ENCODE measurements at places on chromosomes 7 and 10.
A peak's percentile ranks its signal among the peaks of the same experiment; 100 is the strongest.

DNA sequence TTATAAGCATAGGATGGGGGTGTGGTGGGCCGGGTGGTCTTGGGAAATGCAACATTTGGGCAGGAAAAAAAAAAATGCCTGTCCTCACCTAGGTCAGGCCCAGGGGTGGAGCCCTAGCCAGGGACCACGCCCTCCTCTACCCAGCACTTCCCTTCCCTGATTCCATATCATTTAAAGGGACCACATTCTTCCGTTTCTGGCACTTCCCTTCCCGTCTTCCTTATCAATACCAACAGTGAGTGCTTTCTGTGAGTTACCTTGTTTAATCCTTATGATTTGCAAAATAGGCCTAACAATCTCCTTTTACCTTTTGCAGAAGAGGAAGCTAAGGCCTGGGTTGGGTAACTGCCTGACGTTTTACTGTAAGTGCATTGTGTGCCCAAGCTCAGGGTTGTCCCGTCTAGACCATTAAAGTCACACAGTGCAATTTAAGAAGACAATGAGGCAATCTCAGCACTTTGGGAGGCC, 16.7 kb upstream of the C10orf95 start:
- DNase-seq, result no peak

GRCh38 chr7:55092186-55092974, 73.6 kb downstream of the EGFR start:
- DNase-seq, result no peak

DNA sequence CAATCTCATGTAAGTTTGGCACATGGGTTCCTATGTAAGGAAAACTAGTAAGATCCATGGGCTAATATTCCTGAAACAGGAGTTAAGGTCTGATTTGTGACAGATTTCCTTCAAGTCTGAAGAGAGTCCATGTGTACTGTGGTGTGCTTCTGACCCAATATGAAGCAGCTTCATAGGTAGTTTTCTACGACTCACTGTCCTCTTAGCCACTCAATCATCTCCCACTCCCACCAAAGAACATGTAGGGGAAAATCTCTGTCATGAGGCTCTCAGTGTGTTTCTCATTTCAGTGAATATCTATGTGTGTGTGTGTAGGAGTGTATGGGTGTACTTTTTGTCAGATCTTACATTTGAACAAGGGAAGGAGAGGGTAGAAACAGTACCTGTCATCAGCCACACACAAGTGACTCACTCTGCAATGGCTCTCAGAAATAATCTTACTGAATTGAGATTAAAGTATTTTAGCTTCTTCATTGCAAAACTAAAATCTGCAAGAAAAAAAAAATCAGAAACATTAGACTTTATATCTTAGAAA, 31.1 kb downstream of the RELN start:
- DNase-seq, result no peak

DNA sequence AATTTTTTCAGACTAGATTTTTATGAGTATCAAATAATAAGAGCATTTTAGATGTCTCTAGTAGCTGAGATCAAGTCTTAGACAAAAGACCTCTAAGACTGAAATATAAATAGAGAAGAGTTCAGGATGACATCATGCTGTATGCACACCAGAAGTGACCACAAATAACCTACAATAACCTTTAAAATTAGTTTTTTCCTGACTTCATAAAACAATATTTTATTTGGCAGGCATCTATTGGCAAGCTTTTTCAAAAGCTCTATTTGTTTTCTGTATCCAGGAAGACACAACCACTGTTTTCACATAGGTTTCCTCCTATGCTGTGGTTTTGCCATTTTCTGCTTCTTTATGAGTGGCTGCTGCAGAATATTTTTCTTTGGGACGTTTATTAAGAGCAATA, 359.1 kb downstream of the CRPPA start:
- DNase-seq, result peak; percentile 53

GRCh38 chr7:26673271-26673670, 191.1 kb downstream of the SKAP2 start:
- DNase-seq, result no peak

Measured in ELR (cell line).